ENCODE measurements at places on chromosomes 1 and 21.

DNA sequence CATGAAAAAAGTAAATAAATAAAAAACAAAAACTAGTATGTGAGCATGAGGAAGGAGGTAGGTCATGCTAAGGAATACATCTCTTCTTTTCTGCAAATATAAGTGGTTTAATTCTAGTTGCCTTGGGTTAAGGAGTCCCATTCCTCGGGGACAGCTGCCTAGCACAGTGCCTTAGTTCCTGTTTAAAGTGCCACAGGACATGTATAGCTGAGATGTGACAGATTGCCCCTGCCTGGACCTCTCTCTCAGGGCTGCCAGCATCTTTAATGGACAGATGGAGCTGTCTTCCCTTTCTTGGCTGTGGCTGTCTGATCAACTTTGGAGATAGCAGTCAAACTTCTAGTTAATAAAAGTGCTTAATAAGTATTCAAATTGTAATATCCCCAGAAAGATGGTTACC lies 50.0 kb downstream of the TSEN15 start:
- DNase-seq: no peak

DNA sequence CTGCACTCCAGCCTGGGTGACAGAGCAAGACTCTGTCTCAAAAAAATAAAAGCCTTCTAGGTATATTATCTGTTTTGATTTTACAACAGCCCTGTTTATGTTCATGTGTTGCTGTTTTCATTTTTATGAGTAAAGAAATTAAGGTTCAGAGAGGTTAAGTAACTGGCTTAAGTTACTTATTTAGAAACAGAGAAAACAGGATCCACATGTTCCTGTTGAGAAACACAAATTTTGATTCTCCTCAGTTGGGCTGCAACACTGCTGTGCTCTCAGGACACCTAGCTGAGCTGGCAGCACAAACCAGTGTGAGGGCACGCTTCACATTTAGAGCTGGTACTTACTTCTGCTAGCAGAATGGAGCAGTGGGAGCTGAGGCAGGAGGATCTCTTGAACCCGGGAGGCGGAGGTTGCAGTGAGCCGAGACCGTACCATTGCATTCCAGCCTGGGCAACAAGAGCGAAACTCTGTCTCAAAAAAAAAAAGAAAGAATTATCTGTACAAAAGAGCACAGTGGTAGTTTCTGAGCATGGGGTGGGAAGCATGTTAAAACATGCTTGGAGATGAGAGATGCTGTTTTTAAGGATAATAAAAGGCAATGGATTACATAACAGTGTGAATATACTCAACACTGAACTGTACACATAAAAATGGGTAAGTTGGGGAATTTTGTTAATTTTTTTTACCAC lies 2.4 kb downstream of the SPRTN start:
- DNase-seq: no peak

GRCh38 chr1:202952818-202953217 lies 5.3 kb downstream of the ADIPOR1 start:
- peak; percentile 26 for DNase-seq

DNA sequence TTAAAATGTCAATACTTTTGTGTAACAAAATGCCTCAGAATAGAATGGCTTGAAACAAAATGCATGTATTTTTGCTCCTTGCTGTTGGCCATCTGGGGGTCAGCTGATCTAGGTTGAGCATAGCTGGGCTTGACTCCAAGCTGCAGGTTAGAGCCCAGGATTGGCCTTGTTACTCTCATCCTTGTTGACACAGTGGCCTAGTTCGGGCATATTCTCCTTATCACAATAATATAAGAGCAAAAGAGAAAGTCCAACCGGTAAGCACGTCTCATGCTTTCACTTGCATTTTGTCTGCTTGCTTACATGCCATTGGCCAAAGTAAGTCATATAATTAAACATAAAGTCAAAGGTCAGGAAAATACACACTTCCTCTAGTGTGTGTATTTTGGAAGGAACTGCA lies 456.2 kb downstream of the KCNT2 start:
- DNase-seq: no peak

DNA sequence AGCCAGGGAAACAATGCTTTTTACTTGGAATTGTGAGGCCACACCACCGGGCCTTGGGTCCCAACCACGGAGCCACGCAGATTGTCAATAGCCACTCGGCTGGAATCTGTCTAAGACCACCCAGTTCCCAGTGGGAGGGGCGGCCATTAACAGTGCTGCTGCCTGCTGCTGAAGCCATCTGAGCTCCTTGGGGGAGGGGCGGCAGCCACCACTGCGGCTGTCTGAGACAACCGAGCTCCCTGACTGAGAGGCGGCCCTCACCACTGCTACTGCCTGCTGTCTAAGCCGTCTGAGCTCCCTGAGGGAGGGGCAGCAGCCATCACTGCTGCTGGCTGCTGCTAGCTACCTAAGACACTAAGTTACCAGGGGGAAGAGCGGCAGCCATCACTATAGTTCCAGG lies 64.3 kb downstream of the DMRTA2 start:
- DNase-seq: no peak

- DNase-seq: no peak
These were observed 147.0 kb upstream of the ERG start for GRCh38 chr21:38645282-38645681.

DNA sequence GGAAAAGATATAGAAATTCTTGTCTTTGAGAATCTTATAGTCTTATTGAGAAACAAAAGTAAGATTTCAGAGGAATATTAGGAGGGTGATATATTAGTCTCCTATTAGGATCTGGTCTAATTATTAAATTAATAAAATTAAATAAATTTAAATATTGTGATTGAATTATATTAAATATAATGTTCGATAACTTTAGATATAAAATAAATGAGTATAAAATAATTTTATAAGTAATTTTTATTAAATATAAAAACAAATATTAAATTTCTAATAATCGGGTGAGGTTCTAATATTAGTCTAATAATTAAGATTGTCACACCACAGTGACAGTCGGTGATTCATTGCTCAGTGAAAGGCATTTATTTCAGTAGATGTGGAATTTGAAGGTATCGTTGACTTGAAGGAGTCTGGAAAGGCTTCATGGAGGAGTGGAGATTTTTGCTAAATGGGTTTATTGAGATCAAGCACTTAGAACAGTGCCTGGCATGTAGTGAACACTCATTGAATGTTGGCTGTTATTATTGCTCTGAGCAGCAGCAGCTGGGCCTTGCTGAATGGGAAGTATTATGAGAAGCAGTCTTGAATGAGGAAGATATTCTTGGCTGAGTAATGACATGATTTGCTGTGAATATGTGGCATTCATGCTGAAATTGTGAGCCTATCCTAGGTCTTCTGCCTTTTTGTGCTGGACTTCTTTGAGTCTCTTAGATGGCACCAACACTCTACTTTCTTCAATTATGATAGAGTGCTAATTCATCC lies 74.6 kb downstream of the USP25 start:
- DNase-seq: no peak

GRCh38 chr1:180787628-180788307 lies 124.9 kb upstream of the KIAA1614 start:
- no peak for DNase-seq

- DNase-seq: no peak
These were observed 317.3 kb downstream of the COL11A1 start for GRCh38 chr1:102790997-102791396.

- no peak for DNase-seq
These were observed 57.9 kb upstream of the HMGB4 start for GRCh38 chr1:33805988-33806387.

GRCh38 chr1:78619803-78620579 lies at the start of gene IFI44L:
Gene IFI44L, plus strand, starts transcription at chr1:78620448. Its CDS starts 7,468 bp downstream, at chr1:78627916.
- peak; percentile 45 for DNase-seq
